Stimulated activated CD4-positive, alpha-beta T cell treated with anti-CD3 and anti-CD28 coated beads, Interleukin-1b, Interleukin-23, amount 100 ng/mL, for 4 hours (primary cell): ENCODE measurements at places on chromosomes 5 and 9.

- DNase-seq = no peak
These were observed 158.9 kb upstream of the KLF9 start for GRCh38 chr9:70573308-70573707.

GRCh38 chr5:115392611-115393010 is 96.2 kb upstream of the CCDC112 start:
- DNase-seq = no peak

DNA sequence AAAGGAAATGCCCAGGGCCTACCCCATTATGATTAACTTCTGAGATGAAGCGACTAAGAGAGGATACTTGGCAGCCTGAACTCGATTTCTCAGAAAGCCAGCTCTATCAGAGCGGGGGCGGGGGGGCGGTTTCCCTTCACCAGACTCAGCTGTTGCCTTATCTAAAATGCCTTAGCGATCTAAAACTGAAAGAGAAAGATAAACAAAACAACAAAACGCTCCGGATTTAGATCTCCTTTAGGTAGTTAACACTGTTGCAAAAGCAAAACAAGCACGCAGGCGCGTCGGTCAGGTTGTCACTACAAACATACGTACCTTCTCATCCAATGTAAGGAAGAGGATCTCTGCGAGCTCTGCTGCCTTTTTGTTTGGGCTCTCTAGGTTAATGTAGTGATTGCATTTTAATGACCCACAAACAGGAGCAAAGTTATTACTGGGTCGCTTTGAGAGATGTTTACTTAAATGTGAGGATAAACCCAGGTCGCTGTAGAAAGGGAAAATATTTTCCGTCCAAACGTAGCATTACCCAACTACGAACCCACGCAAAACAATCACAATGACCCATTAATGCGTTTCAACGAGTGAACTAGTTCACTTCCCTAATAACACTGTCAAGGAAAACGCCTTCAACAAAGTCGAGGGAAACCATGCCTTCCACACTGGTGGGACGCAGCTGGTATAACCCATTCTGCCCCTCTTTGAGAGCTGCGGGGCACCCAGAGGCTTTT is 982 bp downstream of the EPB41L4A start:
- no peak for DNase-seq

DNA sequence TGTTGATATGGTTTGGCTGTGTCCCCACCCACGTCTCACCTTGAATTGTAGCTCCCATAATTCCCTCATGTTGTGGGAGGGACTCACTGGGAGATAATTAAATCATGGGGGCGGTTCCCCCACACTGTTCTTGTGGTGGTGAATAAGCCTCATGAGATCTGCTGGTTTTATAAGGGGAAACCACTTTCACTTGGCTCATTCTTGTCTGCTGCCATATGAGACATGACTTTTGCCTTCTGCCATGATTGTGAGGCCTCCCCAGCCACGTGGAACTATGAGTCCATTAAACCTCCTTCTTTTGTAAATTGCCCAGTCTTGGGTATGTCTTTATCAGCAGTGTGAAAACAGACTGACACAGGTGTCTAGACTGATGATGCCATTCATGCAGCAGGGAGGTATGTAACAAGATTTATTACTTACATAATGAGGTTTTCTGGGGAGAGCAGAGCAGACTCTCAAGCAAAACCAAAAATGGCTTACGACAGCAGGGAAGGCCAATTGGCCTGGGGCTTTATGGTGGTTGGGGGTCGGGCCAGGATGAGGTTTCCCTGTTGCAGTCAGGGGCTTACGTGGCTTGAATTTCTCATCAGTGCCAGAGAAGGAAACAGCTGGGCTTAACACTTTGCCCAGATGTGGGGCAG is 9.5 kb upstream of the COMMD10 start:
- DNase-seq = no peak
